ENCODE measurements at places on chromosomes 6 and 20.

DNA sequence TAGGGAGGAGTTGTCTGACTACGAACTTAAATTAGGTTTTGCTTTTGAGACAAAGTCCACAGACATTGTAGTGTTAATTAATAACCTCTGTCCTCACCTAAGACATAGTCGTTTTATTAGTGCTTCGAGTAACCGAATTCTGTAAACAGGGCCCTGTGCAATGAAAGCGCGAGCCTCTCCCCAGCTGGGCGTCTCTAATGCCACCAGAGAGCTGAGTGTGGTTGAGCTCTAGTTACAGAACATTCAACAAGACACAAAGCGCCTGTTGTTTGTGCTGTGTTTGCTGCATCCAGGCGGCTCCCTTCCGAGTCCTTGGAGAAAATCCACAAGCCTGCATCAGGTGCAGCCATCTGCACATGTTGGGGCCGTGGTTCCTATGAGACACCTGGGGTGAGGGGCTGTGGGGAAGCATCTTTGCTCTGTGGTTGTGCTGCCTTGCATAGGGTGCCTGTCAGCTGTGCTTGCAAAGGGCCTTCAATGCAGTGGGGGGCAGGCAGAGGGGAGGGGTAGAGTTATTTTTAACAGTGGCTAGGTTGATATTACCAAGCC lies 63.9 kb downstream of the CD164 start:
- DNase-seq, result no peak

DNA sequence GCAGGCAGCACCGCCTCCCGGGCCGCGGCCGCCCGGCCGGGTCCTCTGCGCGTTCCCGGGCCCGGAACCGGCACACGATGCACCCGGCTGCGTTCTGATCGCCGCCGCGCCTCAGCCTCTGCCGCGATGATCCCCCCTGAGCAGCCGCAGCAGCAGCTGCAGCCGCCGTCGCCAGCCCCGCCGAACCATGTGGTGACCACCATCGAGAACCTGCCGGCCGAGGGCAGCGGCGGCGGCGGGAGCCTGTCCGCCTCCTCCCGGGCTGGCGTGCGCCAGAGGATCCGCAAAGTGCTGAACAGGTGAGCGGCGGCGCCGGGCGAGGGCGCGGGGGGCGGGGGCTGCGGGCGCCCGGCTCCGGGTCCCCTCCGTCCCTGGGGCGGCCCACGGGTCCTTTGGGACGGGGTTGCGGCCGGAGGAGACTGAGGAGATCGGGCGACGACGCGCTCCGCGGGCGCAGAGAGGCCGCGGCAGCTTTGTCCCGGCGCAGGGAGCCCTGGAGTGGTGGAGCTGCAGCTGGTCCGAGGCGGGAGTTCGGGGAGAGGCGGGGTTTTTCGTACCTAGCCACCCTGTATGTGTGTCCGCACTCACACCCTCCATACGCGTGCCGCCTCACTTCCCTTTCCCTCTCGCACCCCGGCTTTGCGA lies 659 bp downstream of the SLC35F1 start:
- no peak for DNase-seq

- DNase-seq, result no peak
These were observed 373.5 kb downstream of the TBC1D32 start for GRCh38 chr6:120960761-120961160.

DNA sequence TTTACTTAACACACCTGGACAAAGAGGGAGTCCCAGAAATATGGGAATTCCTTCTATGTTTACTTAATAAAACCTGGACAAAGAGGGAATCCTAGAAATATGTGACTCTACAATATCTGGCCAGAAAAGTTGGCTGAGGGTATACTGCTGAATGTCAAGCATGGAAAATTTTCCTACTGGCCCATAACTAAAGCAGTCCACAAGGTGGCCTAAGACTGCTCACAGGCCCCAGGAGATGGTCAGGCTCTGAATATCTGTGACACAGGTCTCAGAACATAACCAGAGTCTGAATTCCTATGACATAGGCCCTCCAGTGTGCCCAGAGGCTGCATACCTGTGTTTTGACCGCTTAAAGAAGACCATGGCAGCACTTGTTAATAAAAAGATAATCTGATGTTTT lies 578.2 kb upstream of the NRSN1 start:
- DNase-seq, result no peak

- DNase-seq, result peak; percentile 10
These were observed 4.4 kb upstream of the RUNX2 start for GRCh38 chr6:45323656-45324224.

DNA sequence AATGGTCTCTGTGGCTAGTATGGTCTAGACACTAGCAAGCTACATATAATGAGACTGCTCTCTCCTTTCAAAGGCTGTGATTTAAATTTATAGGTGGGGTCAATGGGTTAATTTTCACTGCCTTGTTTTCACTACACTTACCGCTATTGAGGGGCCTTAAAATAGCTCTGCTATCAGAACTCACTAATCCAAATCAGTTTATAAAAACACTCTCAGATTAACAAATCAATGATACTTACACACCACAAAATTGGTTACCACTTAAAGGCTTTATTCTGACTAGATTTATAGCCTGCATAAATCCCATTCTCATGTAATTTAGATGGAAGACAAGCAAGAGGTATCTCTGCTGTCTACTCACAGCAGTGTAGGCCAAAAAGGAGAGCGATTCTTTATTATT lies 313.0 kb upstream of the AGPAT4 start:
- no peak for DNase-seq

GRCh38 chr6:147708170-147708569 lies 199.7 kb downstream of the SAMD5 start:
- no peak for DNase-seq

DNA sequence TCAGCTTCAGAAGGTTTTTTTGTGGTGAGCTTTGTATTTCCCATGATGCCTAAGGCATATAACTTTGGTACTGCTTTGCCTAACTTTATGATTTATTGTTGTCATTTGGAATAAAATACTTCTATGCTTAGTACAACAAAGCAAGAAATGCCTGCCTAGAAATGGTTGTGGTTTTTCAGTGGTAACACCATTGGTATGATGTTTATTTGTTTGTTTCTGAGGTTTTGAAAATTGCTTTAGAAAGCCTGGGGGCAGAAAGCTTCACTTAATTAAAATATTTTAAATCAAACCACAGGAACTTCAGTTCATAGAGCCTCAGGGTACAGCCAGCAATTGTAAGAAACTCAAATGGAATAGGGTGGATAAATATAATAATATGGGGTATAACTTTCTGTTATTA lies 351.2 kb upstream of the MAP3K7 start:
- DNase-seq, result no peak

DNA sequence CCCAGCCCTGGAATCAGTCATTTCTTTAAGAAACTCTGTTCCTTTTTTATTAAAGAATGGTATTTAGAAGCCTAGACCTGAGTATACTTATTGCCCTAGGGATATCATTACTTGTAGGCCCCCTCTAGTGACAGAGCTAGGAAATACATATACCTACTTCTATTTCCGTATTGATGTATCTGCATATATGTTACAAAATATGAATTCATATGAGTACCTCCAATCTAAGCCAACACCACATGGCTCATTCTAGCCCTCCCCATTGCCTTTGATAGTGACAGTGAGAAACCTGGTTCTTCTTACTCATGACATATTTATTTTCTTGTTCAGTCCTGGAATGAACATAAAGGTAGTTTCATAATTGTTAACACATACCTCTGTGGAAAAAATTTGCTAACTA lies 137.2 kb downstream of the FARS2 start:
- peak; percentile 40 for DNase-seq

GRCh38 chr6:51536728-51537127 lies 550.7 kb downstream of the PKHD1 start:
- DNase-seq, result no peak

GRCh38 chr6:16894301-16894700 lies 133.0 kb upstream of the ATXN1 start:
- no peak for DNase-seq

- peak; percentile 42 for DNase-seq
These were observed 872 bp upstream of the RBM39 start for GRCh38 chr20:35742741-35743523.

DNA sequence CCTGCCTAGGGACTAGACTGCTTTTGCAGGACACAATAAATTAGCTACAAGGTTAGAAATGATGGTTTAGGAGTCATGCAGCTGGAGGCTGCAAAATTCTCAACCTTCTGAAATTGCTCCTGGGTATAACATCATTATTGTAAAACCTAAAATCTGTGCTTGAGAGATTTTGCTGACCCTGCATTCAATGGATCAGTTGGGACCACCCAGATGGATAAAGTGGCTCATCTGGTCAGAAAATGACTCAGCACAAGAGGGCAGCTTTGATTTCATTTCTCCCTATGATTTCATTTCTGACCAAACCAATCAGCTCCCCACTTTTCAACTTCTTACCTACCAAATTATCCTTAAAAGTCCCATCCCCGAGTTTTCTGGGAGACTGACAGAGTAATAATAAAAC lies 367.3 kb upstream of the AGPAT4 start:
- no peak for DNase-seq

GRCh38 chr6:76814496-76815458 lies 648.5 kb downstream of the HTR1B start:
- no peak for DNase-seq

- no peak for DNase-seq
These were observed 190.0 kb downstream of the UNC5CL start for GRCh38 chr6:40848868-40849514.

GRCh38 chr20:46246559-46246958 lies 61.7 kb downstream of the CDH22 start:
- no peak for DNase-seq

GRCh38 chr6:134171517-134171916 lies 119.1 kb upstream of the SLC2A12 start:
- DNase-seq, result no peak

DNA sequence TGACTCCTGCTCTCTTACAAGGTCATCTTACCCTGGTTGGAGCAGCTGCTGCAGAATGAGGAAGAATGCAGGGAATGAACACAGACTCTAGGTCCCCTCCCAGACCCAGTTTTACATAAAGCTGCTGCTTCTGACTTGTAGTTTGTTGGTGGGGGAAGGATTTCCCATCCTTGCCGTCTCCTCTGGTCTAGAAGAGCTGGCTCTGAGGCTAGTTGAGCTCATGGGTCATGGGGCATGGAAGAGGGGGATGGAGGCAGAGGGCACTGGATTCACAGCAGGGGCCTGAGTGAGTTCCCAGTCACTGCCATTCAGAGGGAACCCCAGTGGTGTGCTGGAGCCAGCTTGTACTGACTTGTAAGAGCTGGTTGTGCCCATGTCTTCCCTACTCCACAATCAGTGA lies 9.2 kb upstream of the GUCA1A start:
- no peak for DNase-seq

DNA sequence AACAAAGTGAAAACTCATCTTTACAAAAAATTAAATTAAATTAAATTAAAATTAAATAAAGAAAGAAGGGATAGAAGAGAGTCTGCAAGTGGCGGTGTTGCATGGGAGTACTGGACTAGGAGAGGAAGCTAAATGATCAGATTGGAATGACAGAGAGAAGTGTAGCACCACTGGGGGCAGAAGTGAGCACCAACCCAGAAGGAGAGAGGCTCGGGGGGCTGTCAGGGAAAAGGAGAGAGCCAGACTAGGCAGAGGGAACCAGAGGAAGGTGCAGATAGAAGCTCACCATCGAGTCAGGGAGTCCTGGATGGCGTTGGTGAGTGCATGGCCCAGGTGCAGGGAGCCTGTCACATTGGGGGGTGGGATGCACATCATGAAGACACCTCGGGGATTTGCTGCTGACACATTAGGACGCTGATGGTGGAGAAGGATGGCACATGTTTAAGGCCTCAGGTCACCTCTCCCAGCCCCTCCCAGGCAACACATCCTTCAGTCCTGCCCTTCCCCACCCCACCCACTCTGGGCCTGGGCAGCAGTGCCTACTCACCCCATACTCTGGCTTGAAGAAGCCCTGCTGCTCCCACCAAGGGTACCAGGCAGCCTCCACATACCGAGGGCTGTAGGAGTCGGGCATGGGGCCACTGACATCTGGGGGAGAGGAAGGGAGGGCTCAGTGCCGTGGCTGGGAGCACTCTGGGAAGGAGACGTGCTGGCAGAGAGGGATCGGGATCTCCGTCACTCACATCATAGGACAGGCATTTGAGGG lies 4.0 kb downstream of the VARS1 start:
- no peak for DNase-seq

DNA sequence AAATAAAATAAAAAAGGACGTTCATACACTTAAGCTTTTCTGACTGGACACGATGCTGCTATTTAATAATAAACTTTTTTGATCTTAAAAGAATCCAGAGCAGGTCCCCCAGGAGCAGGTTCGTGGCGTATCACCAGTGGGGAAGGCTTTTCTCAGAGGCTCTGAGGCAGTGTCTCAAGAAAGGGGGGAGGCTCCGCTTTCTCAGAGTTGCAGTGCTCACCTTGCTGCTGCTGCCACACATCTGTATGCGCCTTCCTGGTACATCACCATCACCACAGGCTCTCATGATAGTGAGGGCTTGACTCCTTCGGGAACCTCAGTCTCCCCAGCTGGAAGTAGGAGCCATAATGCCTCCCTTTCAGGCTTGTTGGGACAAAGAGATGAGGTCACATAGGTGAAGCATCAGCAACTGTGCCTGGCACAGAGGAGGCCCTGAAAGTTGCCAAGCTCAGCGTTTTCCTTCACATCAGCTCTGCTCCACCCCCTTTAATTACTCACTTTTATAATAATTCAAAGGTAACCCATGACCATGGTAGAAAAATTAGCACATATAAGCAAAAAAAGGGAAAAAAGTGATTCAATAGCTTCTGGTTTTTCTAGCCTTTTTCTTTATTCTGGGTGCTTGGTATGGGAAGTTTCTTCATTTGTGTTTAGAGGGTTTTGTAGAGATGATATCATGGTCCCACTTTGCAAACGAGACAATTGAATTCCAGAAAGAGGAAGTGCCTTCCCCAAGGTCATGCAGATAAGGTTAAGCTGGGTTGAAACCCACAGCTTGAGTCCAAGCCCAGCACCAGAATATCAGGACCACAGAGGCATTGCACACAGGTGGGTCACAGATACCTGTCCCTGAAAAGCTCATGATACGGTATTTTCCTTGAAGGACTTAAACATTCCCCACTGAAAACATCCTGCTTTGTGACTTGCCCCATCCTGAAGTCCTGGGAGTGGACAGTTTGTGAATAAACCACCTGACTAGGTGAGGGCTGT lies 24.5 kb downstream of the SRSF3 start:
- no peak for DNase-seq

Measured in CD4-positive, alpha-beta T cell treated with Interleukin-4 for 4 hours (primary cell).